Stimulated activated CD4-positive, alpha-beta T cell treated with anti-CD3 and anti-CD28 coated beads, TNF-alpha, amount 100 ng/mL, for 1 hour (primary cell): ENCODE measurements at places on chromosomes 7 and 10.

DNA sequence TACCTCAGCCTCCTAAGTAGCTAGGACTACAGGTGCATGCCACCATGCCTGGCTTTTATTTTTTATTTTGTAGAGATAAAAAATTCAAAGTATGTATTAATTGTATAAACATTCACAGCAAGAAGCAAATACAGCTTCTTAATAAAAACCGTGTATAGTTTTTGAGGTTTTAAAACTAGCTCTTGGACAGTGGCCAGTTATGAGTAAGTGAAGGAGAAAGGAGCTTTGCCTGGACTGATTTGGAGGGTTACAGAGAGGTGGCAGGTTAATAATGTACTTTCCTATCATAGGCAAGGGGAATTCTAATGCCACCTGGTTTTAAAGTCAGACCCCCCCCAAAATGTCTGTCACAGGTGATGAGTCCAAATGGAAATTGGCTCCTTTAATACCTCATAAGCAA is 43.4 kb downstream of the ZNRF2 start:
- DNase-seq: no peak

GRCh38 chr10:130834573-130834972 is 476.9 kb downstream of the TCERG1L start:
- DNase-seq: no peak

GRCh38 chr7:4692055-4692454 is 10.0 kb downstream of the FOXK1 start:
- DNase-seq: no peak

DNA sequence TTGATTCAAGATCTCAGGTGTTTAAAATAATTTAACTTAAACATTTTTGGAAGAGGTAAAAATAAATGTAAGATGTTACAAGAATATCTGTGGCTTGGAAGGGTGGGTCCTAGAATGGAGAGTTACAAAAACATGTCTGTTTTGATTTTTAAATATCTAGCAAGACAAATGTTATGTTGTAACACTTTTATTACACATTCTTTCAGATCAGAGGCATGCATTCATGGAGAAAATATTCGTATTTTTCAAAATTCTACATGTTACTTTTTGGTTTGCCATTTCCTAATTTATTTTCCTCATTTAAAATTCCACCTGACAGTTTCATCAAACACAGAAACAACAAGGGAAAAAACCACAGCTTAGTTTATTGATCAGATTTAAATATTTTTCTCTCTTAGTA is 10.0 kb downstream of the WBP1L start:
- no peak for DNase-seq

- DNase-seq: no peak
Measured at GRCh38 chr7:90503367-90503766, 33.9 kb downstream of the PTTG1IP2 start.

DNA sequence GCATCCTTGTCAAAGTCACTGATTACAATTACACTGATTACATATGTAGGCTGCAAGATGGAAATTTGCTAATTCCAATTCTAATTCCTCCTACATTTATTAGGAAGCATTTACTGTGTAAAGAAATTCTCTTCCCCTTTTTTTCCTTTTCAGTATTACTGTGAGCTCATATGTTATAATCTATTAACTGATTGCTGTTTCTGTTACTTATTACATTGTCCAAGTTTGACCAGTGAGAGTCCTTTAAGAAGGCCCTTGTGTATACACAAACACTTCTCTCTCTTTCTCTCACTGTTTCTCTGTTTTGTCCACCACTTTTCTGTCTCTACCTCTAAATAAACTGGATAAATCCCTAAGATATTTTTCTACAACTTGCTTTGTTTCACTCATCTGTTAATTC is 31.5 kb downstream of the PHF14 start:
- DNase-seq: no peak

GRCh38 chr7:145645135-145645515 is 471.5 kb upstream of the CNTNAP2 start:
- no peak for DNase-seq

GRCh38 chr10:97898429-97898828 is 48.8 kb downstream of the GOLGA7B start:
- DNase-seq: no peak

- no peak for DNase-seq
Measured at GRCh38 chr7:105044449-105045070, 30.6 kb downstream of the KMT2E start.

GRCh38 chr7:55381696-55382095 is 16.6 kb downstream of the LANCL2 start:
- no peak for DNase-seq

DNA sequence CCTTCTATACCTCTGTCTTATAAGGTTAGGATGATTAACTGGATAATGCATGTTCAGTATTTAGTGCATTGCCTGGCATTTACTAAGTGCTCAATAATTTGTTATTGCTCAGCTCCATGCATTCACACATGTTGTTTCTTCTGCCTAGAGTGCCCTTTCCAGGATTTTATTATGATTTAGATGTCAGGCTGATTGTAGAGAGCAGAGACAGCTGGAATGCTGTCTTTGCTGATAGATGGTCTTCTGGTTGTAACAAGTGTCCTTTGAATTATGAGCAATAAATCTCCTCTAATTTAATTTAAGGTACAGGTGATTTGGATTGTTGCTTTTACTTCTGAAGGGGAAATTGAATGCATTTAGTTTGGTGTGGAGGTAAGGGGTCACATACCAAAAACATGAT is 548.0 kb downstream of the MAGI2 start:
- no peak for DNase-seq

DNA sequence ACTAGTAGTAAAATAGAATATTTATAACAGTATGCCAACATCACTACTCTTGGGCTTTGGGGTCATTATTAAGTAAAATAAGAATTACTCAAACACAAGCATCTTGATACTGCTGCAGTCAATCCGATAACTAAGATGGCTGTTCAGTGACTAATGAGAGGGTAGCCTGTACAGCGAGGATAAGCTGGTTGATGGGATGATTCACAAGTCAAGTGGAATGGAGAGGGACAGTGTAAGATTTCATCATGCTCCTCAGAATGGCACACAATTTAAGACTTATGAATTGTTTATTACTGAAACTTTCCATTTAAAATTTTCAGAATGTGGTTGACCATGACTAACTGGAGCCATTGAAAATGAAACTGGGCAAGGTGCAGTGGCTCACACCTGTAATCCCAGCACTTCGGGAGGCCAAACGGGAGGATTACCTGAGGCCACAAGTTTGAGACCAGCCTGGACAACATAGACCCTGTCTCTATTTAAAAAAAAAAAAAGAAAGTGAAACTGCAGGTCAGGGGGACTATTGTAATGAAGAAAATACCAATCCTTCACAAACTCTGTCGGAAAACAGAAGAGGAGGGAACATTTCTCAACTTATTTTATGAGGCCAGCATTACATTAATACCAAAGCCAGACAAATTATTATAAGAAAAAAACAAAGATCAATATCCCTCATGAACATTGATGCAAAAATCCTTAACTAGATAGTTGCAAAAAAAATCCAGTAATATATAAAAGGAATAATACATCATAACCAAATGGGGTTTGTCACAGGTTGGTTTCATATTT is 11.2 kb downstream of the AVL9 start:
- DNase-seq: no peak

- no peak for DNase-seq
Measured at GRCh38 chr10:4651404-4652037, 174.5 kb upstream of the AKR1E2 start.

DNA sequence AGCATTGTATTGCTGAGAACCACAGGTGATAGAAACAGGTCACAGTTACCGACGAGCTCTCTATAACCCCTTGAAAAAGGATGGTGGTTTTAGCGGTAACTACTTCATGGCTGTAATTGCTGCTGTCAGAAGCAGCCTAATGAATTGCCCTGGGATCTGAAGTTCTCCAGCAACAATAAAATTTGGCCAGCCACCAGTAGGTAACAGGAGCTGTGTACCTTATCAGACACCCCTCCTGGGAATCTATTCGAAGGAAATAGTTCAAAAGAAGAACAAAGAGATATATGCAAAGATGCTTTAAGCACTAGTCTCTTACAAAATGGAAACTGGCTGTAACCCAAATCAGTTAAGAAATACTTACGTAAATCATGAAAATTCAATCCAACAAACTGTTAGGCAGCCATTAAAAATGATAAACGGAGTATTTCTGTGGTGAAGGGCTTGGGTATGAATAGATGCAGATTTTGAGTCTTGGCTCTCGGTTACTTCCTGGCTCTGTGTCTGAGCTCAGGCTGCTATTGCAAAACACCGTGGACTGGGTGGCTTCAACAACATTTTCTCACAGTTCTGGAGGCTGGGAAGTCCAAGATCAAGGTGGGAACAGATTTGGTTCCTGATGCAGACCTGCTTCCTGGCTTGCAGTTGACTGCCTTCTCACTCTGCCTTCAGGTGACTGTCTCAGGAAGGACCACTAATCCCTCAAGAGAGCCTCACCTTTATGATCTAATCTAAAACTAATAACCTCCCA is 1.6 kb downstream of the MSRB2 start:
- DNase-seq: no peak

DNA sequence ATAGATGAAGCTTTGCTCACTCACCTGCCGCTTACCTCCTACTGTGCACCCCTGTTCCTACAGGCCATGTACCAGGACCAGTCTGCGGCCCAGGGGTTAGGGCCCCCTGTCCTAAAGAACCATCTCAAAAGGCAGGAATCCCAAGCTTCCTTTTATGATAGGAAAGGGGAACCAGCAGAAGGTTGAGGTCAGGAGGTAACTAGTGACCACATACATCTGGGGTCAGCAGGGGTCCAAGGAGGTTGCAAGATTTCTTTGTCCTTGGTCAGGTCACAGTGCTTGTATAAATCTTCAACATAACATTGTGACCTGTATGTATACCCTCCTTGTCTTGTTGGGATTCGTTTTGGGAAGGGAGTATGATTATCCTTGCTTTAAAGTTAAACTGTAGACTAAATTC is 73.8 kb downstream of the OAT start:
- no peak for DNase-seq

DNA sequence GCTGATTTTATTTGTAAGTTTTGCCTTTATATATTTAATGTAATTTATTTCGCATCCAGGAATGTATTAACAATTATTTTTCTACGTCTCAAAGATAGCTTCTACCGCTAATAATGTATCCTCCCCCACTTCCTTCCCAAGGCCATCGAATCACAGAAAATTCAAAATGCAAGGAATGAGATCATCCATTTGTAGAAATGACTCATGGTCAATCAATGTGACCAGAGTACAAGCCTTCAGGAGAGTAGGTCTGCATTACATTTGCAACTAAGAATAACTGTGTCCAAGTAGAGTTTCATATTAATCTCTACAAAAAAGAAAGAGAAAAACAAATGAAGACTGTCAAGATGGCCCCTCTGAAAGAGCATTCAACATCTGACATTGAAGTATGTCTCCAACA is 205.9 kb upstream of the PHF14 start:
- no peak for DNase-seq

GRCh38 chr7:33904681-33905388 is 504 bp upstream of the BMPER start:
- no peak for DNase-seq

- no peak for DNase-seq
Measured at GRCh38 chr7:85828614-85829013, 641.8 kb upstream of the SEMA3D start.

GRCh38 chr10:6135039-6135438 is 46.2 kb downstream of the RBM17 start:
- no peak for DNase-seq

- DNase-seq: no peak
Measured at GRCh38 chr7:86792260-86792659, 148.6 kb downstream of the GRM3 start.

- DNase-seq: no peak
Measured at GRCh38 chr7:120370954-120371353, 98.0 kb downstream of the KCND2 start.

GRCh38 chr7:150446288-150446938 is 4.0 kb upstream of the GIMAP8 start:
- DNase-seq: no peak
